RWPE1 (cell line): ENCODE measurements at places on chromosomes 1 and 21.
A peak's percentile ranks its signal among the peaks of the same experiment; 100 is the strongest.

DNA sequence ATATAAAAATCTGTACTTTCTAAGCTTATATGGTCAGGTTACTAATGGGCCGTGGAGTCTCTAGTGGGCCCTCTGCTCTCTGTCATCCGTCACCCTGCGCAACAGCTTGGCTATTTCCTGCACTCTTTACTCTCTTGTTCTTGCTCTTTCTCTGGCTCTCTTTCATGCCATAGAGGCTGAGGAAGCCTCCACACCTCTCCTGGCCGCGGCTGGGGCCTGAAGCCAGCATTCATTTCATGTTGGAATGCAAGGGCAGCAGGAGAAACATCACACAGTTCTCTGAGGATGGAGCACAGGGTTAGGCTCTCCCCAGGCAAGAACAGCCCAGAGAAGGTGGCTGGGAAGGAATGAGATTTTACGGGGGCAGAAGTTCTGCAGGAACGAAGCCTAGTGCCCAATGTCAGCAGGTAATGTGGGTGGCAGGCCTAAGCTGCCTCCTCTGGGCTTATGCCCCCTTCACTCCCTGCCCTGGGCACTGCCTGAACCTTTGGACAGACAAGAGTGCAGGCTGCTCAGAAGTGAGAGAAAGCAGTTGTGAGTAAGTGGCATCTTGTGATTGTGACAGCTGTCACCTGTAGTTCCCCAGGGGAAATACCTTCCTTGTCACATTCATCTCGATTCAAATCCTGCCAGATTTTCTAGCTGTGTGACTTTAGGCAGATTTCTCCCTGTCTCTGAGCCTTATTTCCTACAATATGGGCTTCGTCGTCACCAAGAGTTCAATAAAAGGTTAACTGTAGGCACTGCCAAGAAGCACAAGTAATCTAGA is 3.6 kb upstream of the FHAD1 start:
- DNase-seq: no peak

GRCh38 chr1:58399176-58399575 is 147.3 kb downstream of the OMA1 start:
- no peak for DNase-seq

DNA sequence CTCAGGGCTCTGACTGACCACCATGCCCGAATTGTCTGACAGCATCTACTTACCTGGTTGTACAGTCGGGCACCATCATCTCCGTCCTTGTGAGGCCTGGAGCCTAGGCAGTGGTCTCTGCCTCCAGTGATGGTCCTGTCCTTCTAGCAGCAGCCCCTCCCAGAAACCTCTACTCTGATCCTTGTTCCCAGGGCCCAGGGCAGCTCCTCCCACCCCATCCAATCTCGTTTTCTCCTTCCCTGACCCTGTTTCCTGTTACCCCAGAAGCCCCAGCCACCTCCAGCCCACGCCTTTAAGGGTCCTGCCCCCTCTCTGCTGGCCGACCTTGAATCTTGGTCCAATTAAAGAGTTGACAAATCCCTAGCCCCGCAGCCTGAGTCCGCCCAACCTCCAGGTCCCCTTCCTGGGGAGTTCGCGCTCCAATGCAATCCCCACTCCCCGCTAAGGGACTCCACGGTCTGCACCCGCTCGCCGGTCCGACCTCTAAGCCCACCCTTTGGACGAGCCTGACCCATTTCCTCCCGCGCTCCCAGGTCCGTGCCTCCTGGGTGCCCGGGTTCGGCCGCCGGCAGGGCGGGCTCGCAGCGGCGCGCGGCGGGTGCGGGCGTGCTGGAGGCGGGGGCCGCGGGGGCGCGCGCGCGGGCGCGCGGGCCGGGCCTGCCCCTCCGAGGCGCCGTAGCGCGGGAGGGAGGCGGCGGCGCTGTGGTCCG is at the start of gene B4GALT2:
B4GALT2 (plus strand) TSS at position 660 of the 710 bp plus-strand sequence. CDS start 1,951 bp downstream, outside the sequence.
- peak; percentile 64 for DNase-seq

GRCh38 chr1:234372011-234372757 is 1.1 kb upstream of the COA6 start:
- no peak for DNase-seq

GRCh38 chr1:74790453-74790852 is 57.5 kb downstream of the TYW3 start:
- no peak for DNase-seq

DNA sequence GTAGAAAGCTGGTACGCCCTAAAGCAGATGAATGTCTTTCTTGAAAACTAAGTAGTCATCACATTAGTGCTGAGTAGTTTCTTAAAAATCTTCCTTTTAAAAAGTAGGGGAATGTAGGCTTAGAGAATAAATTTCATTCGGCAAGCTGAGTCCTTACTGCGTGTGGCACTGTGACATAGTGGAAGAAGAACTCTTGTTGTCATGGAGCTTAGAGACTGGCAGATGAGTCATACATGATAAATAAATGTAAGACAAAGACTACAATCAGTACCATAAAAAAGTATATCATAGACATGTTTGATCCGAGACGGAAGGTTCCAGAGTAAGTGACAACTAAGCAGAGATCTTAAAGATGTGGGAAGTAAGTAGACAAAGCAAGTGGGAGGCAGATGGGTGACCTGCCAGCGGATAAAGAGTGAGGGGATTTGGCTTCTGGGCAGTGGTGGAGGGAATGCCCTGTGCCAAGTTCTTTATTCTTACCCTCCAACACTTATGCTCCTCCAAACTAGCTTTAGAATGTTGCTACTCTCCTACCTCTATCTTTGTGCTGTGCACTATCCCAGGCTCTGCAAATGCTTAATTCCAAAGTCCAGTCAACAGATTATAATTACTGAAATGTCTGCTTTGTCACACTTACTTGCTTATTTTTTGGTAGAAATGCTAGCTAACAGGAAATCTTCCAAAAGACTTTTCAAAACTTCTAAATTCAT is 608.5 kb upstream of the USP24 start:
- DNase-seq: no peak

- no peak for DNase-seq
Observed at GRCh38 chr21:16768096-16768495, 744.7 kb upstream of the CXADR start.

GRCh38 chr1:10074852-10075730 is 42.3 kb downstream of the UBE4B start:
- DNase-seq: no peak

- no peak for DNase-seq
Observed at GRCh38 chr1:160293020-160293968, 8.4 kb upstream of the PEX19 start.

- no peak for DNase-seq
Observed at GRCh38 chr1:240612811-240613210, 856 bp upstream of the GREM2 start.

DNA sequence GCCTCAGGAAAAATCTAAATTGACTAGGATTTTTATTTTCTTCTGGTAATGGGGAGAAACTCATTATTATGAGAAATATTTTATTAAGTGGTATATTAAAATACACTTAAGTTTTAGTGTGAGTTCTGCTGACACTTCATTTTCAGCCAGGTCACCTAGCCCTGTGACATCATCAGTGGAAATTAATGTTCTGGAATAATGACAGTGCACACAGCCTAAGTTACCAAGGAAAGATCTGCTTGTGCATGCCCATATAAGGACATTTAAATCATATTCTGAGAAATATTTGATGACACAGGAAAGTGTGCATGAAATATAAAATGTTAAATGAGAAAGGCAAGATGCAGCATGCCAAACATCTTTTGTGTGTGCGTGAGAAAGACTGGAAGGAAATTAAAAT is 102.0 kb downstream of the KIF14 start:
- peak; percentile 30 for DNase-seq

DNA sequence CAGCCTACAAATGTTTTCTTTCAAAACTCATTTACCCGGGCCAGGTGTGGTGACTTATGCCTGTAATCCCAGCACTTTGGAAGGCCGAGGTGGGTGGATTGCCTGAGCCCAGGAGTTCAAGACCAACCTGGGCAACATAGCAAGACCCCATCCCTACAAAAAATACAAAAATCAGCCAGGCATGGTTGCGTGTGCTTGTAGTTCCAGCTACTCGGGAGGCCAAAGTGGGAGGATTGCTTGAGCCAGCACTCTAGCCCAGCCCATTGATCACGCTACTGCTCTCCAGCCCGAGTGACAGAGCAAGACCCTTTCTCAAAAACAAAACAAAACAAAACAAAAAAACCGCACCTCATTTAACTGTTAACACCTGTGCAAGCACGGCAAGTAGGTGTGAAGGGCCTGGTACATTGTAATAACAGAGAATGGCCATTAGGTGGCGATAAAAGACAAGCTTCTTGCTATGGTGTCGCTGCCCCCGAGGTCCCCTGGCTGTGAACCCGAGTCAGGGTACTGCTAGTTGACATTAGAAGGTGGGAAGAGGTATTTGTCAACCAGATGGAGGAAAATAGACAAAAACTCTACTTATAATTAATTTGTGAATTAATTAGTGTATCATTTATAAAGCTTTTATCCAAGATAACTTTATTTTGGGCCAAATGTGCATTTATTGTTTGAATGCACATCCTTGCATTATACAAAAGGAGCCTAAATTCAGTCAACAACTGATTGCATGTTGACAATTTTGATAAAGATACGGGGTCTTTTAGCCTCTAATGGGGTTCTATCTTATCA is 66.5 kb downstream of the SH3BGR start:
- peak; percentile 80 for DNase-seq

GRCh38 chr1:55444667-55445066 is 229.5 kb upstream of the USP24 start:
- no peak for DNase-seq

DNA sequence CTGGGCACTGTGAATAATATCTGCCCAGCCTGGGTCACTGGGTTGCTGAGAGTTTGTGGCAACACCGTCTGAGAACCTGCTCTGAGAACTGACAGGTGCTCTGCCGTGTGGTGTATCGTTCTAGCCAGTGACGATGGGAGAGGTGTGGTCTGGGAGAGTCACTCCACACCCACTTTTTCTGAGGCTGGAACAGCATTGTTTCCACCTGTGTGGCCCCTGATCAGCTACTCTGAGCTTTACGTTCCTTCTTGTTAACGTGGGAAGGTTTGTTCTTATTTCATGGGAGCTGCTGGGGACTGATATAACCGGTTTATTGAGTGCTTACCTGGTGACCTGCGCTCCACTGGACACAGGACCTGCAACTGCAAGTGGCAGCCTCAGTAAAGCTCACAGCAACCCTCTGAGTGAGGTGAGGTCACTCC is 34.8 kb upstream of the TENT5C start:
- peak; percentile 10 for DNase-seq

DNA sequence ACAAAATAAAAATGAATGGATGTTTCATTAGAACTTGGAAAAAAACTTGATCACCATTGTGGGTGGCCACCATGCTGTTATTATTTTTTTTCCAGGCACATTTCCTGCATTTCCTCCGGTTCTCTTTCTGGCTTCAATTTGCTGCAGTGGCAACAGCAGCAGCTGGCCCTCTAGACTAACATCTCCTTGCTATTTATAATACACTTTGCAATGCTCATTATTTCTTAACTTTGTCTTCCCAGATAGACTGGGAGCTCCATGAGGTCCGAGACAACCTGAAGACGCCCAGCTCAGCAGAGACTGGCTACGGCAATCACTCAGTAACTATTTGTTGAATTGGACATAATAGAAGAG is 53.4 kb upstream of the ATP5PO start:
- no peak for DNase-seq

GRCh38 chr1:169484101-169484500 is 1.6 kb downstream of the SLC19A2 start:
- peak; percentile 45 for DNase-seq

DNA sequence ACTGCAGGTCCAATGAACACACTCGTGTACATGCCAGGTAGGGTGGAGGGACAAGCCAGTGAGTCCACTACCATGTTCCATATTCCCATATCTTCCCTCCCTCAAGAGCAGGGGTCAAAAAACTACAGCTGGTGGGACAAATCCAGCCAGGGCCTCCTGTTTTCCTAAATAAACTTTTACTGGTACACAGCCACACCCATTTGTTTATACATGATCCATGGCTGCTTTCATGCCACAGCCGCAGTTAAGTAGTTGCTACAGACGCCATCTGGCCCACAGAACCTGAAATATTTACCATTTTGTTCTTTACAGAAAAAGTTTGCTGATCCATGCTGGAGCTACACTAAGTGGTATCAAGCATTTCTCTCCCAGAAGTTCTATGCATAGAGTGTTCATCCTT is 42.4 kb downstream of the CASQ2 start:
- DNase-seq: no peak

GRCh38 chr1:96474985-96475743 is 246.4 kb upstream of the PTBP2 start:
- no peak for DNase-seq

- peak; percentile 16 for DNase-seq
Observed at GRCh38 chr1:200837931-200838571, 34.7 kb upstream of the GPR25 start.

GRCh38 chr1:182569939-182570610 is 19.0 kb downstream of the RNASEL start:
- DNase-seq: no peak

DNA sequence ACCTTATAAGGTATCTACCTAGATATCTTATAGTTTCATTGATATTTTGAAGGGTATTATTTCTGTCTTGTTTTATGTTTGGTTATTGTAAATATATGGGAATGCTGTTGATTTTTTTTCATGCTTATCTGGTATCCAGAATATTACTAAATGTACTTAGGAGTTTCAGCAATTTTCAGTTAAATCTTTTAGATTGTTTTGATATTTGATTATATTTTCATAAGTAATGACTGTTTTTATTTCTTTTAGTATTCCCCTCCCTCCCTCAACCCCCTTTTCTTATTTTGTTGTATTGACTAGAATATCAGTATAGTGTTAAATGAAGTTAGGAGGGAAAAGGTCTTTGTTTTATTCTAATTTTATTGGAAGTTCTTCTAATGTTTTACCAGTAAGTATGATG is 344.4 kb upstream of the PROX1 start:
- no peak for DNase-seq

GRCh38 chr21:46564391-46564790 is 40.5 kb downstream of the S100B start:
- no peak for DNase-seq

DNA sequence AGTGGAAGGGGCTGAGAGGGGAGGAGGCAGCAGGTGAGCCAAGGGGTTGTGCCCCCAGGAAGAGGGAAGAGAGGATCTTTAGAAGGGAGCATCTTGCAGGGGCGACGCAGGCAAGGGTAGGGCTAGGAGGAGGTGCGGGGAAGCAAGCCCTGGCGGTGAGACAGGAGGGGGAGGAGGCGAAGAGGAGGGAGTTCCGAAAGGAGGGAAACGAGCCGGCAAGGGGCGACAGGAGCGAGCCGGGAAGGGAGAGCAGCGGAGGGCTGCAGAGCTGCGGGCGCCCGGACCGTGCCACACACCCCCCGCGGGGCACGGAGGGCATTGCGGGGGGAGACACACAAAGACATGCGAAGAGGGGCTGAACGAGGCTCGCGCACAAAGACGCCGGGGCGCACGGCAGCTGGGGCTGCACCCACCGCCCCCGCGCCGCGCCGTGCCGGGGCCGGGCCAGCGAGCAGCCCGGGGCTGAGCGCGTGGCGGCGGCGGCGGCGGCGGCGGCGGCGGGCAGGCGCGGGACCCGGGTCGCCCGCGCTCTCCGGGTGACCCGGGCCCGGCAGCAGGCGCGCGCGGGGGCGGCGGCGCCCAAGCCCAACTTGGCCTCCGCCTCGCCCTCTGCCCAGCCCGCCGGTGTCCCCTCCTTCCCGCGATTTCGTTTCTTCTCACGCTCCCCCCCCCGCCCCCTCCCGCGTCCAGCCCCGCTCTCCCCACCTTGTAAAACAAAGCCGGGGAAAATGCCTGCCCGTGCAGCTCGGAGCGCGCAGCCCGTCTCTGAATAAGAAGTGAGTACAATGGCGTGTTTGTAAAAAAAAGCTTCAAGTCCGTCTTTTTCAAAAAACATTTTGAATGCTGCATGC is at the start of gene KCNK2:
KCNK2 (plus strand) TSS at position 206 of the 851 bp plus-strand sequence. CDS start 649 bp downstream, outside the sequence.
- DNase-seq: peak; percentile 26
